ENCODE measurements at places on chromosomes 5 and 9.
A peak's percentile ranks its signal among the peaks of the same experiment; 100 is the strongest.

GRCh38 chr9:133901184-133901835 lies 90.8 kb downstream of the VAV2 start:
- H3K36me3 ChIP-seq = no peaks in the 10 kb centered on the region
- peaks cover 10% of the 10 kb centered on the region for H3K4me1 ChIP-seq
- no peak overlapping the region for H3K27ac ChIP-seq
- DNase-seq = no peak

DNA sequence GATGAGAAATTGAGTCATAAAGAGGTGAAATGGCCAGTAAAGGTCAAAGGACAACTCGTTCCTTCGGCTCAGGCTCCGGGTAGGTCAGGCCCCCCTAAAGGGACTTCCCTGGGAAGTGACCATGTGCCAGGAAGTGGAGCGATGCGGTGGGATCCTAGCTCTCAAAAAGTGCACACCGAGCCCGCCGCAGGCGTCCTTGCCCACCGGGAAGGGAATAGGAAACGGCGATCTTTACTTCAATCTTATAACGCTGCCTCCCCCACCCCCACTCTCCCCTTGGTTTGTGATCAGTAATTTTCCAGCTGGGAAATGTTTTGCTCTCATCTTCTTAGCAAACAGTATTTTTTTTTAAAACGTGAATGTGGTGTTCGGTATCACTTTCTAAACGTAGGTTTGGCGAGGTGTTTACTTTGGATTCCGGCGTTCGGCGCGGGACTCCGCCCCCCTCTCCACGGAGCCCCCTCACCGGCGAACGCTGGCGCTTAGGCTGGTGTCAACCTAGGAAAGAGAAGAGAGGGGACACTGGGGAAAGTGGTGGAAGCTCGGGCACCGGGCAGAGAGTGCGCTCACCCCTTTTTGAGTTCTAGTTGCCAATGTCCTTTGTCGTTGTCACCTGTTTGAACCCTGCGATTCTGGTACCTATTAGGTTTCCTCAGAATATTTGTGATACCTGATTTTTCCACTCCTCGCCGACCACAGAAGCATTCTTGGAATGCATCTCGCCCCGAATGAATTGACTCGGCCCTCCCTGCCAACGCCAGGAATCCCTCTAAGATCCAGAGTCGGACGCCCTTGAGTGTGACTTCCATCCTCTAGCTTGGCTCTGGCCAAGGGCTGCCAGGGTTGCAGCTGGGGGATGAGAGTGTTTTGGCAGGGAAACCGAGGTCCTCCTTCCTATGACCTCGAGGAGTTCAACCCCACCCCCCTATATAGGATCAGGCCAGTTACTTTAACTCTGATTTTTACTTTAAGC lies 1.8 kb upstream of the KLF4 start:
- DNase-seq = no peak
- peak overlapping the region; percentile 96 for H3K27ac ChIP-seq
- H3K27me3 ChIP-seq = no peaks in the 10 kb centered on the region

GRCh38 chr9:91734371-91734981 lies 215.6 kb downstream of the ROR2 start:
- no peak overlapping the region for H3K4me3 ChIP-seq
- H3K4me1 ChIP-seq = peaks cover 15% of the 10 kb centered on the region
- H3K36me3 ChIP-seq = no peaks in the 10 kb centered on the region

GRCh38 chr5:1515921-1516571 lies 7.7 kb downstream of the LPCAT1 start:
- H3K27ac ChIP-seq = no peak overlapping the region
- DNase-seq = peak; percentile 95
- H3K27me3 ChIP-seq = no peaks in the 10 kb centered on the region
- H3K4me3 ChIP-seq = no peak overlapping the region
- H3K36me3 ChIP-seq = peaks cover 4% of the 10 kb centered on the region

DNA sequence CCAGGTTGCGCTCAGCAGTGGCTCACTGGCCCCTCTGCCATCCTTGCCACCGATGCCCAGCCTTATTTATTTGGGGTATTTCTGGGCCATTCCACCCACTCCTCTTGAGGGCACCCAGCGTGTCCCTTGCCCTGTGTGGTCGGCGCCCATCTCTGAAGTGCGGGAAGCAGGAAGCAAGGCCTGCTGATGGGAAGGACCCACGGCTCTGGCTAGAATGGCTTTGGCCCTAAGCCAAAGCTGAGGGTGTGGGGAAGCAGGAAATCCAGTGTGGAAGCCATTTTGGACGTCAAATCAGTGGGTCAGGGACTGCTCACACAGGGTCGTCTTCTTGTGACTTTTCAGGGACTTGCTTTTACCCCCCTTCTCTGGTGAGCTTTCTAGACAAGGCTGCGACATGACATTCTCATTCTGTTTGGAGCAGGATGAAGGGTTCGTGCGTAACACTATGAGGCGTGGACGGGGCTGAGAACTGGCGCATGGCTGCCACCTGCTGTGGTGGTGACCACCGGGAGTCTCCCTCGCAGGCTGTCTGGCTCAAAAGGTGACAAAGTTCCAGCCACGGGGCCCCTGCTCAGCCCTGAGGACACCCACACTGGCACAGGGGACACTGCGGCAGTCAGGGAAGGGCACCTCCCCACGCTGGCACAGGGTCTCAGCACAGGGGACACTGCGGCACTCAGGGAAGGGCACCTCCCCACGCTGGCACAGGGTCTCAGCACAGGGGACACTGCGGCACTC lies 50.7 kb upstream of the NKD2 start:
- H3K27me3 ChIP-seq = no peaks in the 10 kb centered on the region
- DNase-seq = no peak
- no peak overlapping the region for H3K4me3 ChIP-seq
- H3K4me1 ChIP-seq = peaks cover 21% of the 10 kb centered on the region
- H3K36me3 ChIP-seq = no peaks in the 10 kb centered on the region
- no peak overlapping the region for H3K27ac ChIP-seq

DNA sequence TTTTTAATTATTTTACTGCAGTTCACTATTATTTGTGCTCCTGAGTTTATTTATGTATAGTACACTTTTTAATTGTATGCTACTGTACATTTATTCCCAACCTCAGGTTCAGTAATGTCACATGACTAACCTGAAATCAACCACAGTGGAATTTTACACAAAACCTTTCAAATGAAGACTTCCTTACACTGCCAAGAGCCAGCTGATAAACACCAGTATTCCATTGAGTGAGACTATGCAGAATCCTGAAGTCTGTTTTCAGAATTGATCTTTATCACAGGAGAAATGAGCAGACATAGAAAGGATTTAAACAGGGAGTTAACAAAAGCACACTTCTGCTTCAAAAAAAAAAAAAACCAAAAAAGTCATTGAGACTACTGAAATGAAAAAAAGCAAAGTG lies 219.5 kb downstream of the PRR16 start:
- no peaks in the 10 kb centered on the region for H3K4me1 ChIP-seq
- H3K36me3 ChIP-seq = no peaks in the 10 kb centered on the region
- no peak overlapping the region for H3K27ac ChIP-seq
- no peak overlapping the region for H3K4me3 ChIP-seq
- DNase-seq = no peak

- peaks cover 7% of the 10 kb centered on the region for H3K4me1 ChIP-seq
- no peak overlapping the region for H3K27ac ChIP-seq
- no peaks in the 10 kb centered on the region for H3K36me3 ChIP-seq
- DNase-seq = no peak
These were observed 7.5 kb downstream of the ZNF366 start for GRCh38 chr5:72499730-72500129.

GRCh38 chr9:105191508-105192121 lies 52.8 kb upstream of the SLC44A1 start:
- no peak for DNase-seq
- no peaks in the 10 kb centered on the region for H3K36me3 ChIP-seq
- peaks cover 19% of the 10 kb centered on the region for H3K4me1 ChIP-seq
- no peaks in the 10 kb centered on the region for H3K27me3 ChIP-seq
- H3K27ac ChIP-seq = no peak overlapping the region

GRCh38 chr9:134007150-134007549 lies 15.0 kb upstream of the VAV2 start:
- no peaks in the 10 kb centered on the region for H3K4me1 ChIP-seq
- no peak overlapping the region for H3K27ac ChIP-seq
- no peak for DNase-seq
- no peak overlapping the region for H3K4me3 ChIP-seq
- no peaks in the 10 kb centered on the region for H3K36me3 ChIP-seq
- no peaks in the 10 kb centered on the region for H3K27me3 ChIP-seq

DNA sequence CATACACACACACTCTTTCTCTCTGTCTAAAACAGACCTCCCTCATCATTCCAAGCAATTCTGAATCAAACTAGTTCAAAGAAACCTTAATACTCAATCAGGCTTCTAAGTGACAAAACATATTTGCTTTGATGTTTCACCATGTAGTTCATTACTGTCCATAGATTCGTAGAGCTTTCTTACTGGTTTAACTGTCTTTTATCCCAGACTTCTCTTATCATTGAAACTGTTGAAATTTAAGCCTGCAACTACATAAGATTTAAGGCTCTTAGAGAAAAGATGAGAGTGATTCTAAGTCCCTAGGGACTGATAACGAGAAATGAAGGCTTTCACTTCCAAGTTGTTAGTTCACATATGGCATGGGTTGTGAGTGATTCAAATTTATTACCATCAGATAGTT lies 11.0 kb upstream of the PLAC8L1 start:
- H3K36me3 ChIP-seq = no peaks in the 10 kb centered on the region
- no peak overlapping the region for H3K27ac ChIP-seq
- H3K4me3 ChIP-seq = no peak overlapping the region
- H3K4me1 ChIP-seq = no peaks in the 10 kb centered on the region
